ENCODE measurements at places on chromosomes 5 and 9. TPM values are rescaled to one million over a fixed set of nuclear protein-coding genes. Genes with fewer than 3 reads are reported as not detected.

DNA sequence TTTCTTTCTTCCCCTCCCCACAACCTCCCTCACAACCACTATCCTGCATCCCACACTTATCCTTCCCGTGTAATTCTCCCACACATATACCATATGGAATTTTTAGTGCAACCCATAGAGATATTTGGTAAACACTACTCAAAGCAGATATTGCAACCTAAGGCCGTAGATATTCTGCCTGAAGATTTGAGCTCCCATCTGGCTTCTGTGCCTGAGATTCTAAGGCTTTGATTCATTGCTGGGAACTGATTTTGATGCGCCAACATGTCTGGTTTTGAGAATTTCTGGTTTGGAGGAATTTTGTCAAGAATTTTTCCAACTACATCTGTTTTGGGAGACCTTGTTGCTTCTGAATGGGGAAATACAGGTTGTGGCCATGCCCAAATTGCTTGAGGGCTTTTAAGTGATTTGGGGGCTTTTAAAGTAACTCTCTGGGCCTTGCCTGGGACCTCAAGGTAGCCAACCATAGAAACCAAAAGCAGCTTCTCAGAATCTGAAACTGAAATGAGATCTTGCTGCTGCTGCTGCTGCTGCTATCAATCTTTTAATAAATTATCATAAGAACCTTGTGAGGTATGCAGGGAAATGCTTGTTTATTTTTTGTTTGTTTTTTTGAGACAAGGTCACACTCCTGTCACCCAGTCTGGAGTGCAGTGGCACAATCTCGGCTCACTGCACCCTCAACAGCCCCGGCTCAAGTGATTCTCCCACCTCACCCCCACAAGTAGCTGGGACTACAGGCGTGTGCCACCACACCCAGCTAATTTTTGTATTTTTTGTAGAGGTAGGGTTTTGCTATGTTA is 36.2 kb downstream of the PLAC8L1 start:
- H3K4me3 ChIP-seq: no peak overlapping the region
- DNase-seq: no peak
- no peaks in the 10 kb centered on the region for H3K4me1 ChIP-seq
- H3K27ac ChIP-seq: no peak overlapping the region

DNA sequence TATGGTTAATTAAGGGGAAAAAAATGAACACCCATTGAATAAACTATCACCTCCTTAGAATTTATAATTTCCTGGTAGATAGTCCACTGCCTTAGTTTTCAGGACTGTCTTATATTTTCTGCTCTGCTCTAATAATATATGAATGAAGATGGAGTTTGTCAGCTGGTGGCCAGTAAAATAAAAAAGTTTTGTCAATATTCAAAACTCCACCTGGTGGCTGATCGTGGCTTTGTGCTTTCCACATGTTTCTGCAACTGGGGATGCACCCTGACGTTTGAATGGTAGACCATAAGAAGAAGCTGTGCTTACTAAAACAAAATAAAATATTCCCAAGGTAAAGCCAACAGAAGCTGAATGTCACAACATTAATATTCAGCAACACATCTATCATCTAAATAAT is 286.6 kb upstream of the IZUMO3 start:
- no peak overlapping the region for H3K27ac ChIP-seq

DNA sequence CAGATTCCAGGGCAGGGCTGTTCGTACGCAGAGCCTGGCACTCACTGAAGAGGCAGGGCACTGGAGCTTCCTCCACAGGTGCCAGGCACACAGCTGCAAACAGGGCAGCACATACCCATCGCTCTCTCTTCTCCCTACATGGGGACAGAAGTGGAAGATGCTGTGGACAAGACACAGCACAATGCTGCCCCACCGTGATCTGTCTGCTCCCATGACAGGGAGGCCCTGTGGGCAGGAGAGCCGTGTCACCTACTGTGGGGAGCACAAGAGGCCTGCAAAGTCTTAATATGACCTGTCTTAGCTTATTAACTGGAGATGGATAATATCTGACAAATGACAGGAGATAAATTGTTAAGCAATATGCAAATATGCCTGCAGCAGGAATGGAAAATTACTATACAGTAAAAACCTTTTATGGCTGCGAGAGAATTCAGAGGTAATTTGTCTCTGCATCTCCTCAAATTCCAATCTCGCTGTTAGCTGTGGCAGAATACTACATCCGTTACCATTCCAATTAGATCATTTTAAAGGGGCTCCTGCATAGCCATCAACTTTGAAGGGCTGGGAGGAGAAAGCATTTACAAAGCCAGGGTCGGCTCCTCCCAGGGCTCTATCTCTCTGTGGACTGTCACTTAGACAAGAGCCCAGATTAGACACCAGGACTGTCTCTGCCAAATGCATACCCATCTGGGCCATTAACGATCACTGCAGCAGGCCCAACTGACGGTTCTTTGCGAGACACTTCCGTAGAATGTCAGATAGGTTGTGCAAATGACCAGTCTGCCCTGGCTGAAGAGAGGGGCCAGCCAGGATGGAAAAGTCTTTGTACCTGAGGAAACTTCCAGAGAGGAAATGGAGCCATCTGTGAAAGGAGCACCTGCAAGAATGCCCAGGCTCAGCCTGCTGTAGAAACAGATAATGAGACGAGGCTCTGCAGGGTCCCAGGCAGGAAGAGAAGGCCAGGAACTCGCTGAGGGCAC is 90.7 kb upstream of the FSTL4 start:
- no peaks in the 10 kb centered on the region for H3K36me3 ChIP-seq
- H3K27ac ChIP-seq: no peak overlapping the region
- H3K4me1 ChIP-seq: no peaks in the 10 kb centered on the region
- peaks cover 2% of the 10 kb centered on the region for H3K27me3 ChIP-seq

GRCh38 chr5:44868541-44868940 is 59.8 kb downstream of the MRPS30 start:
- H3K36me3 ChIP-seq: peaks cover 2% of the 10 kb centered on the region
- H3K27ac ChIP-seq: no peak overlapping the region
- H3K4me1 ChIP-seq: peaks cover 10% of the 10 kb centered on the region
- peaks cover 6% of the 10 kb centered on the region for H3K27me3 ChIP-seq

- no peak for DNase-seq
- H3K4me3 ChIP-seq: no peak overlapping the region
- no peak overlapping the region for H3K27ac ChIP-seq
These were observed 32.9 kb downstream of the LHX2 start for GRCh38 chr9:124044448-124044847.

Gene SVEP1
- not detected for total RNA-seq

- H3K4me1 ChIP-seq: no peaks in the 10 kb centered on the region
- H3K4me3 ChIP-seq: no peak overlapping the region
- peaks cover 14% of the 10 kb centered on the region for H3K27me3 ChIP-seq
These were observed 80.2 kb downstream of the PLAC8L1 start for GRCh38 chr5:146025114-146025680.

Gene ANKRD55
- 1.0 TPM for total RNA-seq

Gene ZNF169
- total RNA-seq: 9.9 TPM

DNA sequence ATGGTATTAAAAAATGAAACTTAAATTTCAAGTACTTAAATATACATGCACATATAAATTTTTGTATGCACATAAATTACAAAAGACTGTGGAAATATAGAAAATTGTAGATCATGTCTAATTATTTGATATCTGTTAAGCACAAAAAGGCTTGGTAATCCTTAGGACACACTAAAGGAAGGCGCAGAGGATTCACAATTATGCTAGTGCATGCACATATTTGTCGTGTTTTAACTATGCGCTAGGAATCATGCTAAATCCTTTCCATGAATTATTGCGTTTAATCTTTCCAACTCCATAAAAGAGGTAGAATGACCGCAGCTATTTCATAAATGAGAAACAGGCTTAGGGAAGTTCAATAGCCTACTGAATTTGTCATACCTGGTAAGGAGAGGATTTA is 244.1 kb upstream of the ITGA1 start:
- no peak overlapping the region for H3K27ac ChIP-seq
- no peak overlapping the region for H3K4me3 ChIP-seq
- no peaks in the 10 kb centered on the region for H3K36me3 ChIP-seq
- H3K4me1 ChIP-seq: no peaks in the 10 kb centered on the region
- no peaks in the 10 kb centered on the region for H3K27me3 ChIP-seq

- H3K36me3 ChIP-seq: no peaks in the 10 kb centered on the region
- H3K4me1 ChIP-seq: no peaks in the 10 kb centered on the region
- no peak overlapping the region for H3K4me3 ChIP-seq
These were observed 366.9 kb upstream of the NUDT12 start for GRCh38 chr5:103929338-103930013.

All from activated T-helper 1 cell treated with anti-CD3 and anti-CD28 coated beads, Interleukin-12 subunit alpha, Interleukin-12 subunit beta, Interleukin-2, Interleukin-4 antibody, amounts not matched to agents 30 ng/mL and 10 ng/mL and 1 ng/mL, durations not matched to agents 14 hours and 24 hours and 36 hours (primary cell).